ENCODE measurements at places on chromosomes 12 and 14.

GRCh38 chr12:18969512-18969911, 160.0 kb upstream of the PLEKHA5 start:
- DNase-seq, result no peak

- DNase-seq, result no peak
Observed at GRCh38 chr14:21038441-21039422, 3.4 kb upstream of the RNASE7 start.

DNA sequence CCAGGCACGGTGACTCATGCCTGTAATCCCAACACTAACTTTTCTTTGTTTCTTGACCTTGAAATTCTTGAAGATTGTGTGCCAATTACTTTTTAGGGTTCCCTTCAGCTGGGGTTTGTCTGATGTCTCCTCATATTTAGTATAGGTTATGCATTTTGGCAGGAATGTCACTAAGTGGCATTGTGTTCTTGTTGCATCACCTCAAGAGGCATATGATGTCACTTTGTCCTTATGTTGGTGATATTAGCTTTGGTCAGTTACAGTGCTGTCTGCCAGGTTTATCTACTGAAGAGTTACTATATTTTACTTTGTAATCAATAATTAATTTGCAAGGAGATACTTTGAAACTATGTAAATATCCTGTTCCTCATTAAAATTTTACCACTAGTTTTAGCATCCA, 61.0 kb upstream of the BTG1 start:
- DNase-seq, result no peak

- no peak for DNase-seq
Observed at GRCh38 chr14:89041257-89041582, 216.8 kb downstream of the TTC8 start.

- no peak for DNase-seq
Observed at GRCh38 chr12:68759852-68760251, 13.9 kb downstream of the SLC35E3 start.

DNA sequence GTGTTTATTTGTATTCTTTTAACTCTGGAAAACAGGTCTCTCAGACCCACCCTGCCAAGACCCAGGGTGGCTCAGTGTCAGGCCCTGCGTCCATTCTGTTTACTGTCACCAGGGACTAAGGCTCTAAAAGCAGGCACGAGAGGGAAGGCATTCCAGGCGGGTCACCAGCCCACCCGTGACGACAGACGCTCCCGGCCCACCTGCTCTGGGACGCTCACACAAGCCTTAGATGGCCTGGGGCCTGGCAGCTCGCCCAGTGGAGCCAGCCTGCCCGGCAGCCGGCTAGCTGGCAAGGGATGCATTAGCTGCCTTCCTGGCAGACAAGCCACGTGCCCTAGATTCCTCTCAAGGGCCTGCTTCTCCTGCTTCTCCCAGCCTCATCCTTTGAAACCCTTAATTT, 9.2 kb upstream of the NUAK1 start:
- no peak for DNase-seq

GRCh38 chr12:121788176-121788818, 5.2 kb downstream of the RHOF start:
- DNase-seq, result no peak

DNA sequence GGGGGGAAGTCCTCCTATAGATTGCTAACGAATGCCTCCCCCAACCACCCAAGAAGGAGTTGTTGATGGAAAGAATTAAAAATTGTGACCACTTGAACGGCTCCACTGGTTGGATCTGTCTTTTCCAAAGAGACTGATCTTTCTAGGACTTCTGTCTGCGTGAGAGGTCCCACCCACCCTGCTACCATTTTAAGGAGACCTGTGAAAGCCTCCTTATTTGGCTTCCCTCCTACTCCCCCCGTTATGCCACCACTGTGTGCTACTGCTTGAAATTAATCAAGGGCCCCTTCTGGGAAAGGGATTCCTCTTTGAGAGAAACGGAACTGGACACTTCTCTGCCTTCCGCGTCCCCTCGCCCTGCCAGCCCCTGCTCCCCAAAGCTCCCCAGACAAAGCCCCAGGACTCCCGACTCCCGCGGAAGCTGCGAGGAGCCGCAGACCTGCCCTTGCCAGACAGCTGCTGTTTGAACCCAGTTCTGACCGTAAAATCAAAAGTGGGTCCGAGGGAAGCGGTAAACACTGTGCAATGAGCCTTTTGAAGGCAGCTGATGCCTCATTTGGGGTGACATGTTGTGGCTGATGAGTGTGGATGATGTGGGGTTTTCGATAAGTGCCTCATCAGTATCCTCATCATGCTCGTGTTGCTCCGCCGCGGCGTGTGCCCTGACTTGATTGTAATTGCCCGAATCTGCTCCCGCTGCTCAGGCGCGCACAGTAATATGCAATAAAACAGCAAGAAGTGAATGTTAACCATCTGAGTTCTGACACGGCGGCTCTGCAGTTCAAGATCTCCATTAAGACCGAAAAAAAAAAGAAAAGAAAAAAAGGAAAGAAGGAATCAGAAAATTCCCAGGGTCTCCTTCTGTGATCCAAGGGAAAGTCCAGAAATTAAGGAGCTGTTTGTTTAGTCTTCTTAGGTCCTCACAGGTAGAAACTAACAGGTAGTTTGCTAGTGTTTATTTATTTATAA, 48.2 kb downstream of the MBIP start:
- DNase-seq, result no peak

DNA sequence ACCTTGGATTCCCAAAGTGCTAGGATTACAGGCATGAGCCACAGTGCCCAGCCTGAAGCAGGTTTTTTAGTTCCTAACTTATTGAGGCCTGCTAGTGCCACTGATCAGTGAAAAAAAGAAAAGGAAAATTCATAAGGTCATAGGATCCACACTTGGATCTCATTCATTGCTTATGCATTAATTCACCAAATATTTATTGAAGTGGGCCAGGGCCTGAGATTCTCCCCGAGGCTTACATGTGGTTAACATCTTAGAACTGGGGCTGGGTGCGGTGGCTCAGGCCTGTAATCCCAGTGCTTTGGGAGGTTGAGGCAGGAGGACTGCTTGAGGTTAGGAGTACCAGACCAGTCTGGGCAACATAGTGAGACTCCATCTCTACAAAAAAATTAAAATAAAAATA, 29.5 kb upstream of the MAP1LC3B2 start:
- DNase-seq, result no peak

- no peak for DNase-seq
Observed at GRCh38 chr12:93682846-93683261, 5.7 kb downstream of the CRADD start.

DNA sequence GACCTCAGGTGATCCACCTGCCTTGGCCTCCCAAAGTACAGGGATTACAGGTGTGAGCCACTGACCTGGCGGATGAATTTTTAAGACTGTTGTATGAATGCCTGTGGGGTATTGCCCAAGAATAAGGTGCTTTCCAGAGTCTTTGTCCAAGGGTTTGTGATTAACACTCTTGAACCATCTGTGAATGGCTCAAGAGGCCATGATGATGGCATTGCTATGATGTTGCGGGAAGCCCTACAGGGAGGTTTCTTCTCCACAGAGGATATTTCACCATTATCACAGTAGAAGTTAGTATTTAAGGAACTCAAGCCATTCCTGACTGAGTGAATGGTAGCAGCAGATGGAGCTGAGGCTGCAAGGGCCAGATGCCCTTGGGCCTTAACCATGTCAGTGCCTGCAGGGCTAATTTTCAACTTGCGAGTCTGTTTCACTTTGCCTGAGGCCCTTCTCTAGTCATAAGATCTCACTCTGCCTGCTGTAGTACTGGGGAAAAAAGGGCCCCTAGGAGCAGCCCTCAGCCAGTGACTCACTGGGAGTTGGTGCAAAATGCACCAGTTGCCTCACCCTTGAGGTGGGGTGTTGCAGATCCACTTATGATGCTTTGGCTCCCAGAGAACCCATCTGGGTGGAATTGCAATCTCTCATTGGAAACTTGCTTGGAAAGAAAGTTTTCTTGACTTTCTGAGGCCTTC, 108.6 kb upstream of the FLRT2 start:
- DNase-seq, result no peak

GRCh38 chr12:26737487-26738030, 95.4 kb downstream of the ITPR2 start:
- DNase-seq, result no peak

- DNase-seq, result no peak
Observed at GRCh38 chr14:93045211-93045674, 70.5 kb downstream of the ITPK1 start.

DNA sequence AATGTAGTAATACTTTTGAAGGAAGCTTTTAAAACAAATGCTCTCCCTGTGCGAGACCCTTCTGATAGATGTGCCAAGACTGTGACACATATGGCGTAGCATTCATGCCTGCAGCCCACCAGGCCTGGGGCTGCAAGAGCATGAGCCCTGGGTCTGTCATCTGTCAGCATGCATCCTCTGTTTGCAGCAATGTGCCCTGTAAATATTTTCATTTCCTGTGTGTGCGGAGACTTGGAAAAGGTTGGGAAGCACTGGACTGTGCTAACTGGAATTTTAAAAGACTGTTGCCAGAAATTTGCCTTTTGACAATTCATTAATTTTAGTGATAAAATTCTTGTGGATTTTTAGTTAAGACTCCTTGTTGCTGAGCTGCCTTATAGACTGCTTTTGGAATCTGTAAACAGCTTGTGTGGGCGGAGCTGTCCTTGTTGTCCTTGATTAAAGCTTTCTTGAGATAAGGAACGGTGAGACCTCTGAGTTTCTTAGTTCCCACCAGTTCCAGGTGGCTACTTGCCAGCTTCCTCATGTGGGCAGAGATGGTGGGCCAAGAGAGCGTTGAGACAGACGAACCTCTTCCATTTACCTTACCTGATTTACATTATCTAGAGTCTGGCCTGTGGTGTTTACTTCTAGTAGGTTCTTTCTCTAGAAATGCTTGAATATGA, 23.4 kb downstream of the MARK3 start:
- no peak for DNase-seq

- no peak for DNase-seq
Observed at GRCh38 chr12:132458846-132459641, 30.9 kb upstream of the FBRSL1 start.

GRCh38 chr12:121036810-121037326, 2.2 kb downstream of the OASL start:
- no peak for DNase-seq

Data from stimulated activated CD4-positive, alpha-beta T cell treated with anti-CD3 and anti-CD28 coated beads, Interleukin-1b, Interleukin-23, amount 100 ng/mL, for 1 hour (primary cell).